ENCODE measurements at places on chromosomes 2 and 18.
A peak's percentile ranks its signal among the peaks of the same experiment; 100 is the strongest.

DNA sequence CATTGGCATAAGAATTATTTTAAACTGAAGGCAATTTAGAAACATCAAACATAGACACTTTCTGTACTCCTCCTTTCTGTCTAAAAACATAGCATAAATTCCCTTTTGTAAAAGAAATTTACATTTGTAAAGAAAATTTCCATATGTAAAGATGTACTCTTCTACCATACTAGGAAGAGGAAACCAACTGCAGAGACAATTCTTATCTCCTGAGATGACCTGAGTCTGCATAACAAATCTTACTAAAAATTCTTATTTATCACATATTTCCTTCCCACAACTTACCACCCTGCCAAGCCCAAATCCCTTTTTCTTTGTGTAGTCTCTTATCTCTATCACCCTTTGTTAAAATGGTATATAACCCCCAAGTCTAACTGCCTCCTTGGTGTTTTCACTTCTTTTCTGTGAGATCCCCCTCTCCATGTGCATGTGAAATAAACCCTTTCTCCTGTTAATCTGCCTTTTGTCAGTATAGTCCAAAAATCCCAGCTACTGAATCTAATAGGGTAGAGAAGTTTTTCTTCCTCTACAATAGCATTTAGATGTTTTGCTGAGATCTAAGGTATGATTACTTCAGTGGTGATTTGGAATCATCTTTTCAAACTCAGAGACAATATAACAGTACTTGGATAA, 81.0 kb downstream of the CHN1 start:
- DNase-seq = peak; percentile 35

- DNase-seq = no peak
Measured at GRCh38 chr2:83972128-83972527, 487.0 kb downstream of the SUCLG1 start.

DNA sequence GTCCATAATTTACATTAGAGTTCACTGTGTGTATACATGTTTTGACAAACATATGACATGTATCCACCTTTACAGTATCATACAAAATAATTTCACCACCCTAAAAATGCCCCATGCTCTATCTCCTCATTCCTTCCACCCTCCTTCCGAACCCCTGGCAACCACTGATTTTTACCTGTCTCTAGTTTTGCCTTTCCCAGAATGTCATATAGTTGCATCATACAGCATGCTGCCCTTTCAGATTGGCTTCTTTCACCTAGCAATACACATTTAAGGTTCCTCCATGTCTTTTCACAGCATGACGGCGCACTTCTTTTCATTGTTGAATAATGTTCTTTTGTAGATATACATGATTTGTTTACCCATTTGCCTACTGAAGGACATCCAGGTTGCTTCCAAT, 10.4 kb downstream of the LRPPRC start:
- no peak for DNase-seq

GRCh38 chr2:169683425-169684134, 10.6 kb downstream of the CFAP210 start:
- no peak for DNase-seq

GRCh38 chr2:231680992-231681852, 27.1 kb upstream of the PTMA start:
- DNase-seq = peak; percentile 98

- DNase-seq = no peak
Measured at GRCh38 chr2:193141-193671, 70.6 kb downstream of the SH3YL1 start.

DNA sequence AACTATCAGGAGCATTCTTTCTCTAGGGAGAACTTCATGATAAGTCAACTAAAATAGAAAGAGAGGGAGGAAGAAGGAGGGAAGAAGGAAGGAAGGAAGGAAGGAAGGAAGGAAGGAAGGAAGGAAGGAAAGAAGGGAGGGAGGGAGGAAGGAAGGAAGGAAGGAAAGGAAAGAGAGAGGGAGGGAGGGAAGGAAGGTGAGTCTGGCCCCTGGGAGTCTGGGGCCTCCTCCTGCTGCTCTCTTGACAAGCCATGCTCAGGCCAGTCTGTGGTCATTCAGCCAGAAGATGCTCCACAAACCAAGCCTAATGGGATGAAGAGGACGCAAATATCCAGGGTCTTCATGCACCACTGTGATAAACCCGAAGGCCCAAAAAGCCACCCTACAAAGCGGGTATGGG, 216.4 kb upstream of the AGAP1 start:
- DNase-seq = no peak

GRCh38 chr2:207091928-207092327, 73.8 kb downstream of the KLF7 start:
- DNase-seq = no peak

- no peak for DNase-seq
Measured at GRCh38 chr2:618005-618404, 59.2 kb downstream of the TMEM18 start.

GRCh38 chr2:19416083-19416482, 57.7 kb upstream of the OSR1 start:
- no peak for DNase-seq

GRCh38 chr2:83394134-83394904, 1064.8 kb downstream of the SUCLG1 start:
- no peak for DNase-seq

GRCh38 chr18:58393295-58393694, 235.6 kb downstream of the ALPK2 start:
- no peak for DNase-seq

GRCh38 chr2:238164906-238165287, 6.1 kb downstream of the ERFE start:
- no peak for DNase-seq
